ENCODE measurements at places on chromosomes 6 and 20.
A peak's percentile ranks its signal among the peaks of the same experiment; 100 is the strongest.

DNA sequence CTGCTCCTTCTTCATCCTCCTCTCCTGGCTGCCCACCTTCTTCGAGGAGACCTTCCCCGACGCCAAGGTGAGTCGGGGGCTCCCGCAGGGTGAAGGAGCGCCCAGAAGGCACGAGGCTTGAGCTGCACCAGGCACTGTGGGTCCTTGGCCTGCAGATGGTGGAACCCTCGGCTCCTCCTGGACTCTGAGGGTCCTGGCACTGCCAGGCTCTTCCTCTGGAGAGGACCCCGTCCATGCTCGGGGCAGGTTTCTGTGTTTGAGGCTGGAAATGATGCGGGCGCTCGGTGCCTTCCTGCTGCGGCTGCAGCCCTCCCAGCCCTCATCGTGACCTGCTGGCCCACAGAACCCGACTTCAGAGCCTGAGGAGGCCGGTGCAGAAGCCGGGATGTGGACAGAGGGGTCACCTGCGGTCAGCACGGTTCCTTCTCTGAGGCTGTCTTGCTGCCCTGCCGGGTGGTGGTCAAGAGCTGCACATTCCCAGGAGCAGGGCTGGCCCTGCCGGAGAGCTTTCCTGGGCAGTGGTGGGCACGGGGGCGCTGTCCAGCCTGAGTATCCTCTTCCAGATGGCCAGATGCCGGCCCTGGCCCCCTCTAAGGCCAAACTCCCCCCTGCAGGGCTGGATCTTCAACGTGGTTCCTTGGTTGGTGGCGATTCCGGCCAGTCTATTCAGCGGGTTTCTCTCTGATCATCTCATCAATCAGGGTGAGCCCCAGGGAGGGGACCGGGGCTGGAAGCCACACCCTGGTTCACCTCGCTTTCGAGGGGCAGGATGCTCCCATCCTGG is 11.3 kb downstream of the SLC17A9 start:
- no peak for DNase-seq

DNA sequence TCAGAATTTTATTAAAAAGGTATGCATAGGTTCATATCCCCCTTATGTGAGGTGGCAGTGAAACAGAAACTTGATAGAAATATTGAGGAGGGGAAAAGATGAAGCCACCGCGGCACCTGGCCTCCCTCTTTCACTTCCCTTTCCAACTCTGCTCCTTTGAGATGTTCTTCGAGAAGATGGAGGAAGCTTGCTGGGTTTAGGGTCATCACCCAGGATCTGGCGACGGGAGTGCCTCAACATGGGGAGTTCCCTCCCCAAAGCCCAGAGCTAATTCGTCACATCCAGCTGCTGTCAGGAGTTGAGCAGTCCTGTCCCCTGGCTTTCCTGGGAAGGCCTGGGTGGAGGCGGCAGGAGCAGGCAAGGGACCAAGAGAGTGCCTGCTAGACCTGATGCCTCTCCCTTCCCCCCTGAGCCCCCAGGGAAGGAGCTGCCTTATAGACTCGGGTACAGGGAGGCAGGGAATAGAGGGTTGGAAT is 29.1 kb downstream of the RREB1 start:
- DNase-seq: no peak

- no peak for DNase-seq
Measured at GRCh38 chr6:16657768-16658167, 103.5 kb downstream of the ATXN1 start.

GRCh38 chr20:61387204-61387953 is 135.3 kb downstream of the CDH4 start:
- DNase-seq: no peak

DNA sequence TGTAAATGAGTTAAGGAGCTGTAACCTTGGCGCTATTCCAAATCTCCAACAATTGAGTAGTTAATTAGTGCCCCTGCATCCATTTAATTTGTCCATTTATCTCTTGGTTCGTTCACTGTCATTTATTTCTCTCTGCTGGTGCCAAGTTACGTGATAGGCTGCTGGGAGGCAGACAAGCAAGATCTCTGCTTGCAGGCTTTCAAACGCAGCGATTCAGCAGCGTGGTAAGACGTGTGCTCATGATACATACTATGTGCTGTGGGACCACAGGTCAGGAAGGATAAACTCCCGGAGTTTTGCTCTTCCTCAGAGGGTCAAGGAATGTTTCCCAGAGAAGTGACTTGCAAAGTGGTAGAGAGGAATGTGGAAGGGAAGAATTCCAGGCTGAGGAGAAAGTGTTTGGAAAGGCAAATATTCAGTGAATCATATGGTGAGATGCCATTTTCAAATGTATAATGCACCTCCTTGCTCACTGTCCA is 46.4 kb downstream of the UTRN start:
- no peak for DNase-seq

DNA sequence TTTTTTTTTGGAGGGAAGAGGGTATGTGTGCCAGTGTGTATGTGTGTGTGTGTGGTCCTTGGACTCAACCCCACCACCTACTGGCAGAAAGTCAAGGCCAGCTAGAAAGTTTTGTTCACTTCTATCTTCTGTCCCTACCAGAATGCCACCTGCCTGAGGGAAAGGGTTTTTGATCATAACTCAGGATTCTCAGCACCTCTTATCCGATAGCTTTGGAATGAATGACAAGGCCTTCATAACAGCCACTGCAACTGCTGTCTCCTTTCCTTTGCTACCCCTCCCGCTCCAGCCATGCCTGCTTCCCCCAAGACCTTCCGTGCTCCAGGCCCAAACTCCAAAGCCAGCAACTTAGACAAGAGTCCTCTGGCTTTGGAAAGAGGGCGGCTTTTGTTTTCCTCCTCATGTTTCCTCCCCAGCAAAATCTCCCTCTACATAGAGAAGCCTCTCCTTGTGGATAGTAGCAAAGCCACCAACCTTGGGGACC is 18.7 kb downstream of the BTN3A1 start:
- no peak for DNase-seq

GRCh38 chr6:35154947-35155346 is 13.8 kb upstream of the TCP11 start:
- DNase-seq: no peak

DNA sequence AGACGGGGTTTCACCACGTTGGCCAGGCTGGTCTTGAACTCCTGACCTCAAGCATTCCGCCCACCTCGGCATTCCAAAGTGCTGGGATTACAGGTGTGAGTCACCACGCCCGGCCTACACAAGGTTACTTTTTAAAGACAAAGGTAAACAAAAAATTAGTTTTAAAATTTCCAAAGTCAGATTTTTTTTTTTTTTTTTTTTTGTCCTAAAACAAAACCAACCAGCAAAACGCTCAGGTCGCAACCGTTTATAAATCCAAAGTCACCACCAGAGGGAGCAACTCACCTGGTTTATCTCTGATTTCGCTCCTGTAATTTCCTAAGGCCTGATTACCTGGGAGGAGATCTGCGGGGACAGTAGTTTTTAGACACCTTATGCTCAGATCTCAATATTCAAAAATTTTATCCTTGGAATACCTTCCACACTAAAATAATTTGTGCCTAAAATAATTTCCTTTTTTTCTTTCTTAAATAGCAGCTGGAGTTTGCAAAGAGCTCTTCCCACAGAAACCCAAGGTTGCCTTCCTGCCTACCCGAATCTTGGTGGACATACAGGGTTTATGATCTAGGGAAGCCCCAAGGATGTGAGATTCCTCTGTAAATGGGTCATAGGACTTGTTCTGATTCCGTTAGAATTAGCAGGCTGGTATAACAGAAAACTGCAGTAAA is 19.8 kb upstream of the TREM1 start:
- no peak for DNase-seq

GRCh38 chr6:158963020-158963808 is 36.8 kb downstream of the RSPH3 start:
- DNase-seq: no peak

GRCh38 chr6:117449549-117450439 is 24.1 kb upstream of the ROS1 start:
- peak; percentile 6 for DNase-seq

DNA sequence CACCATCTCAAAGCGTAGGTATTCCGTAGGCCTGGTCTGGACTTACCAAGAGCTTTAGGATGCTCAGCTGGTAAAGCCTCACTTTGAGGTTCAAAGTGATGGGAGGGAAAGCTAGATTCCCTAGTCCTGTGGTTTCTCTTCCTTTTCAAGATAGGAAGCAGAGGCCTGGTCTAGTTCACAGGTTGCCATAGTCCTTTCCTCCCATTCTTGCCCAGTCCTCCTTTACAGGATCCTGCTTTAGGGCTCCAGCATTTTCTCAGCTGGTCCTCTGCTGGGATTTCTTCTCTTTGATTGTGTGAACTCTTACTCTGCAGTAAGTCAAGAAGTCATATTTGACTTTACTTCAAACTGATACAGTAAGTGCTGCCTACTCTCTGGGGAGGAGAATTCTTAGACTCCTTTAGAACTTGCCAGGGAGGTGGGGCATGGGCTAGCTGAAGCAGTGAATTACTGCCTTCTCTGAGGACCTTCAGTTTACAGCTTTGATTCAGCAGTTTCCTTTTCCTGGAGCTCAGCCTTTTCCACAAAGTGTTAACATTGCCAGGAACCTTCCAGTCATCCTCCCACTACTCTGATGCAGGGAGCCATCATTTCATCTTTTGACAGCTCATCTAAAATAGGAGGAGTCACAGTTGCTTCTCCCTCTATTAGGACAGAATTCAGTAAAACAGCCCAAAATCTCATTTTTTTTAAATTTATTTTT is 42.8 kb upstream of the PLCG1 start:
- no peak for DNase-seq

DNA sequence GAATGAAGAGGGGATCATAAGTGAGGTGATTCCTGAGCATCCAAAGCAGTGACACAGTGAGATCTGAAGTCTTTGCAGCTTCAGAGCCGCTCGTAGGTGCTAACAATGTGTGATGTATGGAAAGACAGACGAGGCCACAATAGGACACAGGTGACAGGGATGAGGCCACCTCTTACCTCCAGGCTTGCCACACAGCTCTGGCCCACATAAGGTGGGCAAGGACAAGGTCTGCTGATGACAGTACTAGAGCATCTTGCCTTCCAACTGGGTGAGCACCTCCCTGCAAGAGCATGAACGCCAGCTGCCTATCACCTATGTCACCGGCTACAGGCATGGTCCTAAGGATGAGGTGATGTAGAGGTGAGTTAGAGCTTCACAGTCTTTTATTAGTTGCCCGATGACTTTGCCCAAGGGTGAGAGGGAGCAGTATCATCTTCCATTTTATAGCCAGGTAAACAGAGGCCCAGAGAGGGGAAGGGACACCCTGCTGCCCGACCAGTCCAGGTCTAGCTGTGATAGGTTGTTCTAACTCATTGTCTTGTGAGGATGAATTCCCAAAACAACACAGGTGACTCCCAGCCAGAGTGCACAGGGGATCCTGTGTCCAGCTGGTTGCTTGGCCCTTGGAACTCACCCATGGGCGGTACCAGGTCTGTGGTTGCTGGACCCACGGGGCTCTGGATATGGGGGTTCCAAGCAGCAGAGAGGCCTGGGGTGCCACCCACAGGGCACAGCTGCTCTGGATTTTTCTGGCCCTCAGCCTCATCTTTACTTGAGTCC is 6.2 kb upstream of the TGM6 start:
- no peak for DNase-seq

- DNase-seq: no peak
Measured at GRCh38 chr20:40690836-40691565, 2.0 kb upstream of the MAFB start.

DNA sequence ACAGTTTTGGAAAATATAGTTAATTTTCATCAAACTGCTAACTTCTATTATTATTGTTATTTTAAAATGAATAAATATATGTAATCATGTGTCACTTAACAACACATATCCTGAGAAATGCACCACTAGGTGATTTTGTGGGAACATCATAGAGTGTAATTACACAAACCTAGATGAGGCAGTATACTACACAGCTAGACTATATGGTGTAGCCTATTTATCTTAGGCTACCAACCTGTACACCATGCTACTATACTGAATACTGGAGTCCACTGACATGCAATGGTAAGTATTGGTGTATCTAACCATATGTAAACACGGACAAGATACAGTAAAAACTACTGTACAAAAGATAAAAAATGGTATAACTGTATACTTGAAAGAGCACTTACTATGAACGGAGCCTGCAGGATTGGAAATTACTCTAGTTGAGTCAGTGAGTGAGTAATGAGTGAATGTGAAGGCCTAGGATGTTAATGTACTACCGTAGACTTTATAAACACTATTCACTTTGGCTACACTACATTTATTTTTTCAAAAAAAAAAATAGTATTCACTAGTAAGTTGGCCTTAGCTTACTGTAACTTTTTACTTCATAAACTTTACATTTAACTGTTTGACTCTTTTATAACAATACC is 72.4 kb downstream of the ASCC3 start:
- no peak for DNase-seq

All from stimulated activated CD8-positive, alpha-beta memory T cell treated with anti-CD3 and anti-CD28 coated beads, Interleukin-2, amount 100 ng/mL, for 1 hour (primary cell).